ENCODE measurements at places on chromosomes 5 and 9. TPM values are rescaled to one million over a fixed set of nuclear protein-coding genes. Genes with fewer than 3 reads are reported as not detected.

DNA sequence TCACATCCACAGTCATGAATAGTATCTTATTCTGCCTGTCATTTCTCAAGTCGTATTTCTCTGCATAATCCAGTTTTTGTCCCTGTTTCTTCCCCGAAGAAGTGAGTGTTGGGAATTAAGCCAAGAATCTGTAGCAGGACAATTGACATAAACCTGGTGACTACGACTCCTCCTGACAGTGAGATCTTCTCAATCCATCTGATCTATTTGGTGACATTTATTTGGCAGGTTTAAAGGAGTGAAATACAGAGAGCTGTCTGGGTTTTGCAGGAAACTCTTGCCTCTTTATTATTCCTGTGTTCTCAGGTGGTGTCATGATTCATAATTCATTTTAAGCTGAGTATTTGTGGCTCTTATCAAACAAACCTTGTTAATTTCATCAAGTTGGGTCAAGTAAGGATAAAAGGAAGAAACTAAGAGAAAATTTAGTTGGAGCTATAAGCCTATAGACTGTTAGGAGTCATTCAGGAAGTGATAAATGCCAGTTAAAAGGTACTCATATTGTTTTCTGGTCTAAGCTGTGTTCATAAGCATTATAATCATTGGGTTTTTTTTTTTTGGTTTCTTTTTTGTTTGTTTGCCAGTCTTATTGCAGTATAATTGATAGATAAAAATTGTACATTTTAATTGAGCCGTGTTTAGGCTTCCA lies 95.9 kb upstream of the PCSK1 start:
- DNase-seq, result no peak

The TCF7 gene
- total RNA-seq, result 3.3 TPM

DNA sequence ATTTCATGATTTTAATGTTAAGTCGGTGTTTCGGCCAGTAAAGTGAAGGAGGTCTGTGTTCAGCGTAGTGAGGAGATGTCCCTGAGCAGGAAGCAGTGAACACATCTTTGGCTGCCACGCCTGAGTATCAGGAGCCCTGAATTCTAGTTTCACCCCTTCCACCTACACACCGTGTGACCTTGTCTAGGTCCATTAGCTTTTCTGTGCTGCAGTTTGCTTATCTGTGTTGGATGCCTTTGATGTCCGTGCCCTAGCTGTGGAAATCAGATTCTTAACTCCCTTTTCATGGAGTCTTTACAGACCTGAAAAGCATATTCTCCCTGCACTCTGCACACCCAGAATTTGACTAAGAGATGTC lies 601 bp downstream of the FBXO38 start:
- DNase-seq, result peak; percentile 28

DNA sequence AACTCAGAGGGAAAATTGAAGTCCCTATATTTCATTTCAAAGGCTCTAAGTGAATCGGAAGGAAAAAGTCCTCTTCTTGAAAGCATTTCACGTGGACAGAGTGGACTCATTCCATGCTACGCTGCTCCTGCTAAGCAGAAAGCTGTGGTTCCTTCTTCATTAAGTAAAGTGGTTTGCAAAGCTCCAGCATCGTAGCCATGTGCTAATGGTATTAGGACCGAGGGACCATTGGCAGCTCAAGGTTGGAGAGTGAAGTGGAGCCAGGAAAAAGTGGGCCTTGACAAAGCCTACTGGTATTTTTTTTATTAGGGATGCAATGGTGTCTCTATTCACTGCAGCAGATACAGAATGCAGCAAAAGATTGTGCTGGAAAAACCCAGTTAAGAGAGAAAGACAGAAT lies 16.4 kb upstream of the SEMA4D start:
- DNase-seq, result no peak

- no peak for DNase-seq
These were observed 363.6 kb downstream of the ANXA1 start for GRCh38 chr9:73515216-73515615.

GRCh38 chr5:66856041-66856805 lies 260.0 kb downstream of the MAST4 start:
- DNase-seq, result no peak

DNA sequence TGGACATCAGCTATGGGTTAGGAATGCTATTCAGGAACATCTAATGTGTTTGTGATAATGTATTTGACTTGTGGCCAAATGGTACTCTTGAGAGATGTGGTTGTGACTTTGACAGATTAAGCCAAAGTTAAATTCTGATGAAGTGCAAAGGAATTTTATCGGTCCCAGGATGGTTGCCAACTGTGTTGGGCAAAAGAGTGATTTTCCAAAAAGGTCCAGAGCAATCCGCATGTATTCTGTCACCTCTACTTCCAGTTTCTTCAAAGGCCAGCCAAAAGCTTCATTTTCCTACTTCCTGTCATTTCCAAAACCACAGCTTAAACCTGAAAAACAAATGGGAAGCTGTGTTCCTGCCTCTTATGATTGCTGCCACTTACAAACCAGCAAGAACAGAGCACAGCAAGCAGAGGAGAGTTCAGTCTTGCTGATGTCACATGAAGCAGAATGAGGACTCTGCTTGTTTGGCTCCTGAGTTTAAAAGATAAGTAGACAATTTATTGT lies 59.8 kb downstream of the MARCHF3 start:
- no peak for DNase-seq

GRCh38 chr9:116323012-116323411 lies 169.4 kb downstream of the PAPPA start:
- DNase-seq, result no peak

The RNF208 gene
- 2.8 TPM for total RNA-seq

GRCh38 chr5:135851186-135851914 lies 16.9 kb downstream of the SLC25A48 start:
- DNase-seq, result no peak

GRCh38 chr5:133664422-133664821 lies 52.1 kb upstream of the FSTL4 start:
- peak; percentile 72 for DNase-seq

GRCh38 chr9:88508326-88508725 lies 26.7 kb upstream of the NXNL2 start:
- DNase-seq, result no peak

Data from mammary epithelial cell (primary cell).